Amniotic stem cell (primary cell): ENCODE measurements at places on chromosomes 11 and 22.

DNA sequence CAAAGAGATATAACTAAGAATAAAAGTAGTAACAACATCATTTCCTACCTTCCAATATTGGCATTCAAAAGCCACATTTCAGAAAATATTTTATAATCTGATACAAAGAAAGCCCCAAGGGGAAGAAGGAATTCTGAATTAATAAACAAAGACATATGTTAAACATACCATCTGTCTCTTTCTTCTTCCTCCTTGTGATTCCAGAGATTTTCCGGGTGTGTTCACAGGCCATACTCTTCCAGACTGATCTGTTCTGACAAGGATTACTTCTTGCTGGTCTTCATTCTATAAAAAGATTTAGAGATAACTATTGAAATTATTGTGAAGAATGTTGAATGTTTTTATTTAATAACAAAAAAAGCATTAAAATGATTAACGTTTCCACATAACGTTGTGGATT is 65.0 kb downstream of the CWF19L2 start:
- no peak for DNase-seq

DNA sequence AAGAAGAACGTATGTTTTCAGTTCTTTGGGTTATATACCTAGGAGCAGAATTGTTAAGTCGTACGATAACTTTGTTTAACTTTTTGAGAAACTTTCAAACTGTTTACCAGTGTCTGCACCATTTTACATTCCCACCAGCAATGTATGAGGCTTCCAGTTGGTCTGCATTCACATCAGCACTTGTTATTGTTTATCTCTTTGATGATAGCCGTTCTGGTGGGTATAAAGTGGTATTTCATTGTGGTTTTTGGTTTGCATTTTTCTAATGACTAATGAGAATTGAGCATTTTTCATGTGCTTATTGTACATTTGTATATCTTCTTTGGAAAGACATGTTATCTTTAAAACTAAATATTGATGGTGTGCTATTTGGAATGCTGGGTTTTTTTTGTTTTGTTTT is 59.8 kb downstream of the KDM2A start:
- no peak for DNase-seq

DNA sequence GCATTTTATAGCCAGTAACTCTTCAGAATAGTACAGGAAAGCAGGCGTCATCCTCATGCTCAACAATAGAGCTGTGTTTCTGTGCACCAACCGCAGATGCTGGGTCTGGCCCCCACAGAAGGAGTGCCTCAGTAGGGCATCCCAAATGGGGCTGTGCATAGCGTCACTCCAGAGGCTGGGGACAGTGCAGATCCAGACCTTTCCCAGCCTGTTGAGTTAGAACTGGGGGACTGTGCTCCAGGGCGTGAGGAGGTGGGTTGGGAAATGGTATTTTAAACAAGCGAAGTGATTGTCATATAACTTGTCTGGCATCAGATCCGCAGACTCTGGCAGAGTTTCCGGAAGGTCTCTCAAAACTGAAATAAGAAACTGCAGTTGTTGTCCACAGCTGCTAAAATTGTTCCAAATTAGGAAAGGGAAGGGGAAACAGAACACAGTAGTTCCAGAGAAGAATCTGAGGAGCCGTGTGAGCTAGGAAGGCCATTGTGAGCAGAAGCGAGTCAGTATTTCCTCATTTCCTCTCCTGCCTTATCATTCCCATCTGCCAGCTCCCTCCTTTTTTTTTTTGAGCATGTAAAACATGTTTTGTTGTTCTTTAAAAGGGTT is 52.2 kb downstream of the JAM3 start:
- DNase-seq = peak; percentile 9

GRCh38 chr11:57230791-57231538 is 6.1 kb downstream of the APLNR start:
- DNase-seq = no peak

DNA sequence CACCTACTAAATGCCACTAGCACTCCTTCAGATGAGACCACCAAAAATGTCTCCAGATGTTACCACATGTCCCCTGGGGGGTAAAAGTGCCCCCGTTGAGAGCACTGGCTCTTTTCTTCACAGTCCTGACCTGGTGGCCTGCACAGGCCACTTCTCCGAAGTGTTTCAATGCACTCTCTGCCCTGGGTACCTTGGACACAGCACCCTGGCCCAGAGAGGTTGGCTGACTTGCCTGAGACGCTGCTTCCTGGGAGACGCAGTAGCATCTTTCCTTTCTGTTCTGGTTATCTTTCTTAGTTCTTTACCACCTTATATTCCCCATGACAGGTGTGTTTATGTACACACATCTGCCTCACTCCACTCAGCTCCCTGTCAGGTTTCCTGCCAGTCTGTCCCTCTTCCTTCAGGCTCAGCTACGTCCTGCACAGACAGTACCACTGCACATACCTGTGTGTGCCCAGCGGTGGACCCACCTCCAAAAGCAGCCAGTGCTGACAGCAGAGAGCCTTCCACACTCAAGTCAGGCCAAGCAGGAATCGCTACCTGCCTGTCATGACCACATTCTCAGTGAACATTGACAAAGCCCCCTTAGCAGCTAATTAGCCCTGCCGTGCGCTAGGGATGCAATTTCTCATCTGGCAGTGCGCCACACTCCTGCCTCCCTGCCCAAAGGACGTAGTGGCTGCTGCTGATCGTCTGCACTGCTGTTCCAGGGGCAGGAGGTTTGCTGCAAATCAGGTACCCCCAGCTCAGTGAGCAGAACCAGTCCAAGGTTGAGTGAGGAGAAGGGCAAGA is 39.0 kb downstream of the FAM83F start:
- no peak for DNase-seq

GRCh38 chr22:36285017-36285416 is 32.1 kb downstream of the APOL1 start:
- DNase-seq = no peak

- no peak for DNase-seq
Measured at GRCh38 chr11:48095779-48096470, 115.6 kb downstream of the PTPRJ start.

DNA sequence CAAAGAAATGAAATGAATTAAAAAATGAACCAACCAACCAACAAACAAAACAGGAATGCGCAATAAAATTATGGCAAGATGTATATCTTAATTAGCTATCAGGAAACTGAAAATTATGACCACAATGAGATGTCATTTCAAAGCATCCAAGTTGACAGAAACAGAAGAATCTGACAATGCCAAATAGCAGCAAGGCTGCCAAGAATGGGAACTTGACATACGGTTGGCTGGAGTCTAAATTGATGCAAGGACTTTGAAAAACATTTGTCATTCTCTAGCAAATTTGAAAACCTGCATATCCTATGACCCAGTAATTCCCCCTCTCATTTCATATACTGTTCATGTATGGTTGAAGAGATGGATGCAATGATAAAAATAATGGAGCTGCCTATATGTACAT is 1262.6 kb downstream of the TBC1D22A start:
- DNase-seq = no peak

DNA sequence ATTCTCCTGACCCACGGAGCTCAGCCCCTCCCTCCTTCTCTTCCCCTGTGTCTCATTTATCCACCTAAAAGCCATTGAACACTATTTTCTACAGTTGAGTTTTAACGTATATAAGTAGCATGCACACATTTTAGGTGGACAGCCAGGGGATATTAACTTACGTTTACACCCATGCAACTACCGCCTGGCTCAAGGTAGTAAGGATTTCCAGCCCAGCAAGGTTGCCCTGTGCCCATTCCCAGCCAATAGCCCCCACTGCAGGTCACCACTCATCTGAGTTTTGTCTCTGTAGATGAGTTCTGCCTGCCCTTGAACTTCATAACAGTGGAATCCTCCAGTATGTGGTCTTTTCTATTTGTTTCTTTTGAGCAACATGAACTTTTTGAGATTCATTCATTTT is 65.4 kb downstream of the SMIM38 start:
- DNase-seq = no peak
